ENCODE measurements at places on chromosomes 11 and 22. TPM values are rescaled to one million over a fixed set of nuclear protein-coding genes. Genes with fewer than 3 reads are reported as not detected.
A peak's percentile ranks its signal among the peaks of the same experiment; 100 is the strongest.

GRCh38 chr11:79546351-79546750 lies 105.5 kb upstream of the TENM4 start:
- DNase-seq = no peak

DNA sequence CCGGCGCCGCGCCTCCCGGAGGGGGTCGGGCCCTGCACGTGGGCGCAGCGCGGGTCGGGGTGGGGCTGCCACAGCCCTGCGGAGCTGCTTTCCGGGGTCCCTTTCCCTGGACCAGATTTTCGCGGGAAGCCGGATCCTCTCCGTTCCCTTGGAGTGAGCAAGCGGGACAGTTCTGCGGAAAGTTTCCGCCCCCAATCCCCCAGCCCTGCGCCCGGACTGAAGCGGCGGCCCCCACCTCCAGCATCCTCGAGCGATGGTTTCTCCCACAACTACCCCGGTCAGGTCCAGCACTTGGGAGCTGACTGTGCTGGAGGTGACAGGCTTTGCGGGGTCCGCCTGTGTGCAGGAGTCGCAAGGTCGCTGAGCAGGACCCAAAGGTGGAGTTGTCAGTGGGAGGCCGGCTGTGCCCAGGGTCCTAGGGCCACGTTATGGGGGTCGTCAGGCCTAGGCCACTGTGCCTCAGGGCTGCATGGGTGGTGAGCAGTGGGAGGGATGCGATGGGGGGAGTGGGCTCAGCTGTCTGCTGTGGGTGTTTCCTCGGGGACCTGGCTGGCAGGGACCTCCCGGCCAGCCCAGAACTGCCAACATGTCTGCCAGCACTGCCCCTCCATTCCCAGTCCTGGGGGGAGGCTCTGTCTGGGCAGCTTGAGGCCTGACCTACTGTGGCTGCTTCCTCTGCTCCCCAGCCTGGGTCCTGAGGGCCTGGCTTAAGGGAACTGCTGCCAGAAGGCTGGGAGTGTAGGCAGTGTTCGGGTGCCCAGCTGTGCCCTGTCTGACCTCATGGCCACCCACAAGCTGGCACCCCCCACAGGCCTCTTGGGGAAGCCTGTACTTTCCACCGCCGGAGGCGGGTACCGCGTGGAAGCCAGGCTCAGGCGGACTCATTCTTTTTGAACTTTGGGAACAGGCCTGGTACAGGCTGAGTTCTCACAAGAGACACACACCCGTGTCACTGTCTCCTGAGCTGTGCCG lies 726 bp downstream of the ST3GAL4 start:
- no peak for DNase-seq

- DNase-seq = peak; percentile 56
Observed at GRCh38 chr22:49099496-49100124, 728.1 kb downstream of the BRD1 start.

- no peak for DNase-seq
Observed at GRCh38 chr11:26830218-26830617, 108.4 kb upstream of the SLC5A12 start.

DNA sequence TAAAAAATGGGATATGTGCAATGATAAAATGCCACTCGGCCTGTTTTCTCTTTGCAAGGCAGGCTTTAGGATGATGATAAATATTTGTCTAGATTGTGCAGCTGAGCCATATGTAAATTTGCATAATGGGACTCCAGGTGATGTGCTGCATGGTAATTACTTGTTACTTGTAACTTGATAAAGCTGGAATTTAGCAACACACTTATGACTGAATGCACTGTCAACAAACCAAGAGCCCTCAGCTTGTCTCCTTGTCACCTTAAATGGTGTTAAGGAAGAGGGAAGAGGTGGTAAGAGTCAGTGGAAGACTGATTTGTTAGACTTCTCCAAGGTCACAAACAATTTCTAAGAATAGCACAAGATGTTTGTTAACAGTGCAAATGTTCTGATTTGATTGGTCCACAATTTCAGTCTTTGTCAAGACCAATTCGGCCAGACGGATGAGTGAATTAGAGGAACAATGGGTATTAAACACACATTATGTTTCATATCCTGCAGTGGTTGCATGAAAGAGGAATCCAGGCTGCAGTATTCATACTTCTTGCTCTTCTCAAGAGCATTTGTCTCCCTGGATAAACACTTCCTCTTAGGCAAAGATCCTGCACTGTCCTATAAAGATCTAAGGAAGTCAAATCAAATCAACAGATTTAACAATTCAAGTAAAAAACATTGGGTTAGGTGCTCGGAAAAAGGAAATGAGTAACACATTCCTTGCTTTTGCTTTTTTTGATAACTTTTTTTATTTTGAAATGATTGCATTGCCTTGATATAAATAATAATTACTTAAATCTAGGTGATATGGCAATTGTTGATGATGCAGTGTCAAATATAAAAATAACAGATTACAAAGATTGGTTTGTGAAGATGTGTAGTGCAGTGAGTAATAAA lies 448.3 kb upstream of the DDI1 start:
- peak; percentile 12 for DNase-seq

- DNase-seq = no peak
Observed at GRCh38 chr11:79926707-79927106, 485.9 kb upstream of the TENM4 start.

GRCh38 chr22:48318575-48319320 lies 1508.9 kb downstream of the BRD1 start:
- no peak for DNase-seq

- no peak for DNase-seq
Observed at GRCh38 chr11:93216511-93217101, 18.8 kb upstream of the SLC36A4 start.

Gene MYO18B
- polyA plus RNA-seq = not detected

Gene NOX4
- 5.5 TPM for polyA plus RNA-seq

GRCh38 chr11:93529707-93530467 lies 13.3 kb downstream of the SMCO4 start:
- peak; percentile 16 for DNase-seq

Gene MMP12
- 0.60 TPM for polyA plus RNA-seq

- DNase-seq = no peak
Observed at GRCh38 chr11:66225066-66225465, 43.4 kb upstream of the RAB1B start.

Gene P4HA3
- polyA plus RNA-seq = 2.3 TPM

DNA sequence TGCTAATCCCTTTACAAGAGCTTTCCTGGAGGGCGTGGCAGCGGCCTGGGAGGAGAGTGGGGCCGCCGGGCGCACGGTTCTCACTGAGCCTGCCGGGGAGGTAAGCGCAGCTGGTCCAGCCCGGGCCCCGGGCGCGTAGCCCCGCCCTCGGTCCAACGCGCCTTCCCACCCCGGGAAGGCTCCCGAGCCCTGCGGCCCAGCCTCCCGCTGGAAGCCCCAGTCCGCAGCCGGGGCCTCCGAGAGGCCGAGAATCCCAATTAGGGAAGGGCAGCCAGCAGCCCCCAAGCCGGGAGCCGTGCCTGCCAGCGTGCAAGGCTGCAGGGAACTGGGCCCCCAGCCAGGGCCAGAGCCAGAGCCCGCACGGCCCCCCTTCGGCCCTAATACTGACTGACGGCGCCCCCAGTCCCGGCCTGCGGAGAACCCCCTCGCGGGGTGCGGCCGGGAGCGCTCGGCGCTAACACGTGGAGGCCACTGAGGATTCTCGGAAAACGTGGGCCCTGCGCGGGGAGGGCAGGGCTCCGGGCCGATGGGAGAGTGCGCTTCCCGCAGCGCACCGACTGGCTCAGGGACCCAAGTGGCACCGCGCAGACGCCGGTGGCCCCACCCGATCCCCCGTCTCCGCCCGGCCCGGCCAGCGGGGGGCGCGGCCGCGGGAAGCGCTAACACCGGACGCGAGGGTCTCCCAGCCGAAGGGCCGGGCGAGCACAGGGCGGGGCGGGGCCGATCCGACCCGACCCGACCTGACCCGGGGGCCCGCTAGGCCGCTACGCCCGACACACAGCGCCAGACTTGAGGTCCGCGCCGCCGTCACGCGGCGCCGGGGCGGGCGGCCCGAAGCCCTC lies 5.7 kb downstream of the ZFTA start:
- peak; percentile 58 for DNase-seq

Gene CDC42EP1
- 146 TPM for polyA plus RNA-seq

DNA sequence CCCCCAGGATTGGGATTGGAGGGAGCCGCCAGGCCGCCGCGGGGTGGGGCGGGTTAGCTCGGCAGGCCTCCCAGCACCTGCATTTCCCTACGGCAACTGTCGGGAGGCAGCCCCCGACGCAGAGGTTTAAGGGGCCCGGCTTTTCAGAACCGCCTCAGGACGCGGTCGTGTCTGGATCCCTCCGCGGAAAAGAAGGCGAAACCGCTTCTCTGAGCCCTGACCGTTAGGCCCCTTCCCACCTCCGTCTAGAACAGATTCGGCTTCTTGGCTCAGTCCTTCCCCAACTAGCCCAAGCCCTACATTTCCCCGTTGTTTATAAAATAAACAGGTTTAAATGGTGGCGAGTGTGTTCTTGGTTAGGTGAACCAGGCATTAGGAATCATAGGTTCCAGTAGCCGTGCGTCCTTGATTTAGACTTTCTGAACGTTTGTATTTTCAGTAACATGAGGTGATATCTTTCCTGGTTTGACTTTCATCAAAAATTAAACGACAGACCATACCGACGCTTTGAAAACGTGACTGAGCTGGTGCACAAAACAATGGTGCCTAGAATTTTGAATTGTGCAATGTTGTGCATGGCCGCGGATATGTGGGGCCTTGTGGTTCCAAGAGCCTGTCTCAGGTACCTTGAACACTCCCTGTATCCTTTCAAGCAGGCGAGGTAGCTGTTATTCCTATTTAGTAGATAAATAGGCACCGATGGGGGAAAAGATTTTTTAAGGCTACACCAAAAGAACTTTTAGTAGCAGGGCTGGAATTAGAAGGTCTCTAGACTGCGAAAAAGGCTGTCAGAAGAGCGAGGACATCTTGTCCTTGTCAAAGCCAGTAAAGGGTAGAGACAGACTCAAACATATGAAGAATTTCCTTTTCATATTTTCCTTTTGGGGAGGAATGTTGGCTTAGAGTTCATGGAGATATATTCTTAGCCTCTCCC lies 1.2 kb upstream of the HSPA8 start:
- DNase-seq = peak; percentile 60

GRCh38 chr22:21734540-21735199 lies 924 bp downstream of the YPEL1 start:
- DNase-seq = no peak

DNA sequence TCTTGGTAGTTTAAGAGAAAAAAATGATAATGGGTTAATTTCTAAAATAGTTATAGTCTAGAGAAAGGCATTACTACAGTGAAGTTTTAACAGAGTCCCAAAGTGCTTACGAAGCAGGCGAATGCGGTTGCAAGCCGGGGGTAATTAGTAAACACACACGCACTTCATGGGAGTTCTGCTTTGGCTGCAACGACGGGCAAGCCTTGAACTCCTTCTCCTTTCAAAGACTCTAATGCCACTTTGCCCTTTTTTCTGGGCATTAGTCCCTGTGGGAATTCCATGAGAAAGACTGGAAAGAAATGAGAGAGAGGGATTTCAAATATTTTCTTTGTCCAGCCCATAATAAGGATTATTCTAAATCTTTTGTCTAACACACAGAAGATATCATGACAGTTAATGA lies 66.1 kb downstream of the TENM4 start:
- DNase-seq = no peak

Gene UCP3
- not detected for polyA plus RNA-seq

Gene HSPA8
- polyA plus RNA-seq = 631 TPM

DNA sequence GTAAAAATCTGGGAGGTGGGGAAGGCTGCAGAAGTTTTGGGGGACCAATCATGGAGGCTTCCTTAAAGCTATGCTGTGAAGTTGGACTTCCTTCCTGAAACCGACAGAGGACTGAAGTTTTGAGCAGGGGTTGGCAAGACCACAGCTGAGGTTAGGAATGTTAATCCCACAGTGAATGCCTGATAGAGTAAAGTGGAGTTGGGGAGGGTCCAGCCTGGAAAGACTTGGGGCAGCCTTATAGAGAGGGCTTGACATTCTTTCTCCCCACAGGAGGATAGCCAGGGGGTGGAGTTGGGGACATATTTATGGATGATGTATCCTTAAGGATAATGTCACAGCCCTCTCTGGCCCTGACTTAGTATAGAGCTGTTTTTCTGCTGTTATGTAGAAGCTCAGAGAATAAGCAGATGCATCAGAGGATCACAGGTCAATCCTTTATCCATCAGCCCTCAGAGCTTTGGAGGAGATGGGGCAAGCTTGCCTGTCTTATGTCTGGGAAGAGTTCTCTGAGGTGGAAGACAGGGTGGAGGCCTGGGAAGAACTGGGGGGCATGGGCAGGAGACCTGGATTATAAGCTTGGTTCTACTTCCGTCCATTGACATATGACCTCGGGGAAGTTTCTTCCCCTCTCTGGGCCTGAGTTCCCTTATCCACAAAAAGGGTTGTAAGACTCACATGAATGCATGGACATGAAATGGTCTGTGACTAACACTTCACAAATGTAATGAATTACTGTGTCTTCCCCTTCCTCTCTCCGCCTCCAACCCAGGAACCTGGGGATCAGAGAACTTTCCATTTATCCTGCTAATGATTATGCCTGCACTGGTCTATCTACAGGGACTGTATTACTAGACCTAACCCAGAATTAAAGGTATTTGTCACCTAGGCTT lies 317.8 kb downstream of the MIAT start:
- no peak for DNase-seq

GRCh38 chr11:4826425-4826824 lies 5.3 kb downstream of the OR51F2 start:
- DNase-seq = peak; percentile 19

GRCh38 chr11:28566339-28567089 lies 458.3 kb downstream of the METTL15 start:
- DNase-seq = peak; percentile 91

Gene TRIM51
- polyA plus RNA-seq = not detected

Gene UPK2
- polyA plus RNA-seq = 55.3 TPM

Data from hepatocyte (in vitro differentiated cells).